ENCODE measurements at places on chromosomes 12 and 14. TPM values are rescaled to one million over a fixed set of nuclear protein-coding genes. Genes with fewer than 3 reads are reported as not detected.

DNA sequence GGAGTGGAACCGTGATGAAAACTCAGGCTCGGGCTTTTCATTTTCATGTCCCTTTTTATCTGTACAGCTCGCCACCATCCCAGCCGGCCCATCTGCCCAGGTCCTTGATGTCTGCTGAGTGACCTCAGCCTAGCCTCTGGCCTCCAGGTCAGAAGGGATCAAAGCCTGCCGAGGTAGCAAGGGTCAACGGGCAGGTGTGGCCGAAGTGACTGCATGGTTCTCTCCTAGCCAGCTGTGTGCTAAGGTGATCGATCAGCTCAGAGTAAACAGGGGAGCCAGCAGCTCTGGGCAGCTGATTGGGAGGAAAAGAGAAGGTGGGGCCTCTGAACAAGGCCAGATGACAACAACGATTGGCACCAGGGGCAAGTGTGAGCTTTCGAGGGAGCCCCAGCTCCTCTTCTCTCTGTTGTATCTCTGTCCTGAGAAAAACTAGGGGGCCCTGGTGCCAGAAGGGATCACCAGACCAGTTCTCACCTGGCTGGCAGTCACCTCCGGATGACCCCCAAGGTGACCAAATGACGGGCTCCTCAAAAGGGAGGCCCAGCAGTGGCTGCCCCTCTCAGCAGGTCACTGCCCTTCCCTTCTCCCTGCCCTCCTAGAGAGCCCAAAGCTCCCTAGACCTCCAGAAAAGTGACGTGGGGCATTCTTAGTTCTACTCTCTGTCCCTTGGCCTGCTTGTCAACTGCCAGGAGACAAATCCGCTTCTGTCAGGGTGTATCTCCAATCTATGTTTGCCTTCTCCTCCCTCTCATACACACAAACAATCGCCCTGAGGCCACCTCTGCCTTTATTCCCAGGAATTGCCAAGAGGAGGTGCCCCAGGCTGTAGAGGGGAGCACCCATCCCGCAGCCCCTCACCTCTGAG lies 3.4 kb downstream of the SLC6A12 start:
- H3K36me3 ChIP-seq: no peaks in the 10 kb centered on the region
- H3K27me3 ChIP-seq: peaks cover 11% of the 10 kb centered on the region
- H3K27ac ChIP-seq: no peak overlapping the region
- H3K4me3 ChIP-seq: no peak overlapping the region
- DNase-seq: no peak

- no peak overlapping the region for H3K4me3 ChIP-seq
- H3K4me1 ChIP-seq: no peaks in the 10 kb centered on the region
- H3K27ac ChIP-seq: no peak overlapping the region
- no peak for DNase-seq
Measured at GRCh38 chr12:24553259-24553658, 395.6 kb downstream of the BCAT1 start.

DNA sequence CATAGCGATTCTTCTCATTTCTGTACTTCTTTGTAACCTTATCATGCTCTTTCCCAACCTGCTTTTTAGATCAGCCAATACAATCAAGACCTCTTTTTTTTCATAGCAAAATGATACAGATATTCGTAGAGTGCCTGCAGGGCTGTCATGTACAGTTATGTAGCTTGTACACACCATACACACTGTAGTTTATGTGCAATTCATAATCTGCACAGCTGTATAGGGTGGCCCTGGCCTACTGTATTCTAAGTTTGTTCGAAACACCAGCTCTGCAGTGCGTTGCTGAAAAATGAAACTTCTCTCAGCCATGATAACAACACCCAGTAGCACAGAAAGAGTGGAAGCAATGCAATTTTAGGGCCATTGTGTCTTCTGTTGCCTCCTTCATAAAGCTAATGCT lies 15.7 kb upstream of the PALS1 start:
- no peak overlapping the region for H3K4me3 ChIP-seq
- H3K27ac ChIP-seq: no peak overlapping the region
- H3K4me1 ChIP-seq: no peaks in the 10 kb centered on the region
- no peaks in the 10 kb centered on the region for H3K36me3 ChIP-seq

- no peaks in the 10 kb centered on the region for H3K27me3 ChIP-seq
- H3K36me3 ChIP-seq: no peaks in the 10 kb centered on the region
- DNase-seq: no peak
Measured at GRCh38 chr14:40188006-40188405, 755.8 kb upstream of the FBXO33 start.

DNA sequence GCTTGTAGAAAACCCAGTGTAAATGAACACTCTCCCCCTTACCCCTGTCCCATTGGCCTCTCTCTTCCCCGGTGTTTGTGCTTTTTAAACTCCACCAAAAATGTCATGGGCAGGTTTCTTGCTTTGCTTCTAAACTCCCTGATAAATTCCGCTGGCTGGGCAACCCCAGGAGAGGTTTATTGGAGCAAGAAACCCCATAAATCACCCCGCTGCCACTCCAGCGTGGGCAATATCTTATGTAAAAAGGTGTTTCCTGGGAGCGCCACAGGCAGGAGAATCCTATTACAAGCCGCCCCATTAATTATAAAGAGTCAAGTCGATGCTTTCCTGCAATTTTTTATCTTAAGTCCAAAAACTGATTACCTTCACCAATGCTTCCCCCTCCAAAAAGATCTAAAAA lies 22.8 kb downstream of the LHX5 start:
- no peaks in the 10 kb centered on the region for H3K36me3 ChIP-seq
- no peak overlapping the region for H3K27ac ChIP-seq
- H3K4me1 ChIP-seq: no peaks in the 10 kb centered on the region
- no peak for DNase-seq
- H3K27me3 ChIP-seq: peaks cover 7% of the 10 kb centered on the region
- H3K4me3 ChIP-seq: no peak overlapping the region

DNA sequence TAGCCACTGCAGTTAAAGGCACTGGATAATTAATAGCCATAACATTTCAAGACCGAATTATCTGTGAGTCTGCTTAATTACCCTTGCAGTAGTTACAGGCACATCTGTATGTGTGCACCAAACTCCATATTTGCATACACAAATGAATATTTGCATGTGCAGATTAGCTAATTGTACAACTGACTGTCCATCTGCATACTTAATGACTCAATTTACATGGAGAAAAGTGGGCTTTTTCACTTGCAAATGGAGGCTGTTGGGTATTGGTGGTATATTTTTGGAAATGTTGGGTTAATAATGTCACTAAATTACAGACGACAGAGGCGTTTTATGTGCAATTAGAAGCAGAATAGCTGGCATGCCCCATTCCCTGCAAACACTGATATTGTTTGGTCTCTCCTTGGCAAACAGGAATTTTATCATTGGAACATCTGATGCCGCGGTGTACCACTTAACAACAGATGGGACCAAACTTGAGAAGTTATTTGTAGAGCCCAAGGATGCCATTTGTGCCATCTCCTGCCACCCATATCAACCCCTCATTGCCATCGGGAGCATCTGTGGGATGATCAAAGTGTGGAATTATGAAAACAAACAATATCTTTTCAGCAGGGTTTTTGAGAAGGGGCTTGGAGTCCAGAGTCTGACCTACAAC lies 39.6 kb downstream of the CFAP251 start:
- no peaks in the 10 kb centered on the region for H3K4me1 ChIP-seq
- H3K36me3 ChIP-seq: no peaks in the 10 kb centered on the region
- no peaks in the 10 kb centered on the region for H3K27me3 ChIP-seq
- no peak for DNase-seq
- H3K27ac ChIP-seq: no peak overlapping the region

P2RX7 gene
- total RNA-seq: not detected

DNA sequence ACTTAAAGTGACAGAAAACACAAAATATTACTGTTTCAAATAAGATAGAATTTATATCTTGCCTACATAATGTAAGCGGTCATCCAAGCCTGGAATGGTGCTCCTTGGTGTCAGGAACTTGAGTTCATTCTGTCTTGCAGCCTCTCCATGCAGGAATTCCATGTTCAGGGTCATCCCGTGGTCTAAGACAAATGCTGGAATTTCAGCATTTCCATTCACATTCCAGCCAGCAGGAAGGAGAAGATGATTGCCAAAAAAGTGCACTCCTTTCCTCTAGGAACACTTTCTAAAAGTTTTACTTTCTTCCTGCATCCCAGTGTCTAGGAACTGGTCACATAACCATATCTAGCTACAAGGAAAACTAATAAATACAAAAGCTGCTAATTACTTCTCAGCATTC lies 106.3 kb downstream of the PTPRO start:
- no peak for DNase-seq
- H3K27ac ChIP-seq: no peak overlapping the region
- H3K27me3 ChIP-seq: no peaks in the 10 kb centered on the region
- H3K36me3 ChIP-seq: no peaks in the 10 kb centered on the region

DNA sequence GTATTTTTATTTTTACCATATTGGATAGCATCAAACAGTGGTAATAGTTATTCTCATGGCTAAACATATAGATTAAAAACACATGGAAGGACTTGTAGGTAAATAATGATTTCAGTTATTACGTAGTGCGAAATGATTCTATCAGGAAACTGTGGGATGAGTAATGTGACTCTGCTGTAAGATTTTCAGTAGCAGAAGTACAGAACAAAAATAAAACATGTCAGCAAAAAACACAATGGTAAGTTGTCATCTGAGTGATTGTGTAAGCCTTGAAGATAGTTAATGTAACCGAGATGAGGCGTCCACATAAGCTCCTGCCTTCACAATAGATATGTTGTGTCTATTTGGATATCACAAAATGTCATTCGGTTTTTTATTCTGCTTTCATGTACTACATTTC lies 99.8 kb downstream of the BORCS5 start:
- H3K27me3 ChIP-seq: no peaks in the 10 kb centered on the region
- no peak for DNase-seq
- no peak overlapping the region for H3K27ac ChIP-seq
- no peak overlapping the region for H3K4me3 ChIP-seq
- H3K36me3 ChIP-seq: no peaks in the 10 kb centered on the region
- H3K4me1 ChIP-seq: no peaks in the 10 kb centered on the region

ADAMTS20 gene
- not detected for total RNA-seq

MAPKAPK5 gene
- total RNA-seq: 47.1 TPM

DNA sequence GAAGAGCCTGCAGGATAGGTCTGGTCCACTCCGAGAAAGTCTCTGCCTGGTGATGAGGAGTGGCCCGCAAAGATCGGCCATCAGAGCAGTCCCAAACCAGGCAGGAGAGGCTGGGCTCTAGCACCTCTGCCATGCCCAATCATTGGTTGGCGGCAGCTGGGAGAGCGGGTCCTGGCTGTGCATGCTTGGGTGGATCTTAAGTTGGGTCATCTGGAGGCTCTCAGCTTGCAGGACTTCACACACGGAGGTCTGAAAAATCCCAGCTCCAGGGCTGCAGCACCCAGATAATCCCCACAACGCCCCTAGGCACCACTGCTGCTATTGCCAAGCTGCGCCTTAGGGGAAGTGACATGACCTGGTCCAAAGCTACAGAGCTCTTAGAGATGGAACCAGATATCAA lies 766.7 kb upstream of the TBX3 start:
- no peak for DNase-seq
- H3K27me3 ChIP-seq: no peaks in the 10 kb centered on the region
- H3K4me1 ChIP-seq: no peaks in the 10 kb centered on the region
- no peak overlapping the region for H3K4me3 ChIP-seq

LRRC10 gene
- total RNA-seq: not detected

DNA sequence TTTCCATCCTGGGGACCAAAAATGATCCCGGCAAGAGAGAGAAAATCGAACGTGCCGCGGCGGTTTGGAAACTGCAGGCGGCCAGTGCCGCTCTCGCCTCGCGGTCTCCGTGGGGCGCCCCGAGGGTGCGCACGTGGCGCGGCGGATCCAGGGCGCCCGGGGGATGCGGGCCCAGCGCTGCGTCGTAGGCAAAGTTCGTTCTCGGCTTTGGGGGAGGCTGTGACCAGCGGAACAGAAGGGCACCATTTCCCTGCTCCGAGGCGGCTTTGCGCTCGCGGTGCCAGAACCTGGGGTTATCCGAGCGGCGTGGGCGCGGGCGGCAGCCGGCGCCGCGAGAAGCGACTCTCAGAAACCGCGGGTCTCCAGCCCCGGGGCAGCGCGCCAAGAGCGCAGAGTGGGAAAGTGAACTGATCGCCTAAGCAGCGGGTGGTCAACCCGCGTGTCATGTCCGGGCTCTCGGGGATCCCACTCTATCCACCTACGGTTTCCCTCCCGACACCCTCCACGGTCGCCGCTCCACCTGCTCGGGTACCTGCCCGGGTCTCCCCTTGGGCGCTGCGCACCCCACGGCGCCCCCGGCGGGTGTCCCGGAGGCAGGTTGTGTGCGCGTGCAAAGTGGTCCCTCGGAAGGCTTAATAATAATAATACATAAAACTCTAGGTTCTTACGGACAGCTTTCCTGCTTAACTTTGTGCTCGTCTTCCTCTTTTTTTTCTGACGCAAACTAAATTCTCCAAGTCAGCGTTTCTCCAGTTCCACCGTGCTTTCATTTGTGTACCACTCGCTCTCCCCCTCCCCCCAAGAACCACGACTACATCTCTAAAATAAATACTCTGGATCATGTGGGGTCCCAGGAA lies 1.2 kb downstream of the ESRRB start:
- no peak for DNase-seq
- peaks cover 28% of the 10 kb centered on the region for H3K27me3 ChIP-seq
- H3K4me1 ChIP-seq: peaks cover 9% of the 10 kb centered on the region
- no peaks in the 10 kb centered on the region for H3K36me3 ChIP-seq
- peak overlapping the region; percentile 47 for H3K4me3 ChIP-seq

DNA sequence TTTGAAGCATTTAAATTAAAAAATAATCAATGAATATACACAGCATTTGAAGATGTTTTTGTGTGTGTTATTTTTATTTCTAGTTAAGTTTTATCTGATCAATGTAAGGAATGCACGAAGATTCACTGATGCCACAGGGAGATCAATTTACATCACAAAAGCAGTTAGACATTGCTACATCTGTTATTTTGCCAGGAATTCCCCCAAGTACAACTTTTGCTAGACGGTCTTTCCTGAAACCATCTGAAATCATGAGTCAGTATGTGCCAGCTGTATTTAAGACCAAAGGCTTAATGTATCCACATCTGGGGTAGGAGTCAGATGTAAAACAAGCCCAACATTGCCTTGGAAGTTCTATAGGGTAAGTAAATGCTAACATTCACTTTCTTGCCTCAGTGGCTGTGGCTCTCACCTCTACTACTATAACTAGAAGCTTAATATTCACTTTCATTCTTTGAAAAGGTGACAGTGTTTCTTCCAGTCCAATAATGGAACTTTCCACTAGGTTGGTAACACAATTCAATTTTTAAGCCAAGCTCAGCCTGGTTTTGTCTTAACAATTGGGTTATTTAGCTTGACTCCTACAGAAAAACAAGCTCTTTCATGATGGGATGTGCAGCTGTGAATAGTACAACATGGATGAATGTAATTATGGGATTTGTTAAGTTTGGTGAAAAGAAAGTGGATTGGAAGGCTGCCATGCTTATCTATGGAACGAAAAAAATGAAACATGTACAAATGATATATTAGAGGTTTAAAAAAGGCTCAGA lies 385.4 kb upstream of the TMEM132C start:
- no peaks in the 10 kb centered on the region for H3K36me3 ChIP-seq
- DNase-seq: no peak
- no peaks in the 10 kb centered on the region for H3K4me1 ChIP-seq
- no peak overlapping the region for H3K27ac ChIP-seq
- H3K27me3 ChIP-seq: no peaks in the 10 kb centered on the region

Measured in gastrocnemius medialis (tissue), 4 donors.